Mesenchymal stem cell (in vitro differentiated cells and primary cell): ENCODE measurements at places on chromosomes 13 and 19.

DNA sequence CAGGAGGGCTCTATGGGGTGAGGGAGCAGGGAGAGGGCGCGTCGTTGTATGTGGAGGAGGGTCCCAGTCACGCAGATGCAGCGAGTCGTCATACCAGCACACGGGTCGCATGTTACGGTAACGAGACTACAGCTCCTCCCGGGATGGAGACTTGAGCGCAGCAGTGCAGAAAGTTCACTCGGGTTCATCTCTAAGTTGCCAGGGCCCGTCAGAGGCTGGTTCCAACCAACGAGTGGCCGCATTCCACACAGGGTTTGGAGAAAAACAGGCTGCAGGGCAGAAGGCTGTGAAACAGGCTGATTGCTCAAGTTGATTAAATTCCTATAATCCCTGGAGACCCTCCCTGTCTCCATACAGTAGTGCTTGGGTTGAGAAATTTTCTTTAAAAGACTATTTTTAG lies 21.9 kb upstream of the TTYH1 start:
- no peak for DNase-seq

- DNase-seq = peak; percentile 36
Observed at GRCh38 chr13:76707360-76707759, 178.8 kb downstream of the KCTD12 start.

GRCh38 chr13:23750383-23751121 lies 138.6 kb downstream of the MIPEP start:
- DNase-seq = peak; percentile 30

DNA sequence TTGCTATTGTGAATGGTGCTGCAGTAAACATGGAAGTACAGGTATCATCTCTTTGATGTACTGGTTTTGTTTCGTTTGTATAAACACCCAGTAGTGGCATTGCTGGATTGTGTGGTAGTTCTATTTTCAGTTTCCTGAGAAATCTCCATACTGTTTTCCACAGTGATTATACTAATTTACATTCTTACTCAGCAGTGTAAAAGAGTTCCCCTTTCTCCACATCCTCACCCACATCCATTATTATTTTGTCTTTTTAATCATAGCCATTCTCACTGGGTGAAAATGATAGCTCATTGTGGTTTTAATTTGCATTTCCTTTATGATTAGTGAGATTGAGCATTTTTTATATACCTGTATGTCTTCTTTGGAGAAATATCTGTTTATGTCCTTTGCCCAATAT lies 62.3 kb upstream of the PARP4 start:
- no peak for DNase-seq

- no peak for DNase-seq
Observed at GRCh38 chr13:112779856-112780604, 90.2 kb downstream of the ATP11A start.

DNA sequence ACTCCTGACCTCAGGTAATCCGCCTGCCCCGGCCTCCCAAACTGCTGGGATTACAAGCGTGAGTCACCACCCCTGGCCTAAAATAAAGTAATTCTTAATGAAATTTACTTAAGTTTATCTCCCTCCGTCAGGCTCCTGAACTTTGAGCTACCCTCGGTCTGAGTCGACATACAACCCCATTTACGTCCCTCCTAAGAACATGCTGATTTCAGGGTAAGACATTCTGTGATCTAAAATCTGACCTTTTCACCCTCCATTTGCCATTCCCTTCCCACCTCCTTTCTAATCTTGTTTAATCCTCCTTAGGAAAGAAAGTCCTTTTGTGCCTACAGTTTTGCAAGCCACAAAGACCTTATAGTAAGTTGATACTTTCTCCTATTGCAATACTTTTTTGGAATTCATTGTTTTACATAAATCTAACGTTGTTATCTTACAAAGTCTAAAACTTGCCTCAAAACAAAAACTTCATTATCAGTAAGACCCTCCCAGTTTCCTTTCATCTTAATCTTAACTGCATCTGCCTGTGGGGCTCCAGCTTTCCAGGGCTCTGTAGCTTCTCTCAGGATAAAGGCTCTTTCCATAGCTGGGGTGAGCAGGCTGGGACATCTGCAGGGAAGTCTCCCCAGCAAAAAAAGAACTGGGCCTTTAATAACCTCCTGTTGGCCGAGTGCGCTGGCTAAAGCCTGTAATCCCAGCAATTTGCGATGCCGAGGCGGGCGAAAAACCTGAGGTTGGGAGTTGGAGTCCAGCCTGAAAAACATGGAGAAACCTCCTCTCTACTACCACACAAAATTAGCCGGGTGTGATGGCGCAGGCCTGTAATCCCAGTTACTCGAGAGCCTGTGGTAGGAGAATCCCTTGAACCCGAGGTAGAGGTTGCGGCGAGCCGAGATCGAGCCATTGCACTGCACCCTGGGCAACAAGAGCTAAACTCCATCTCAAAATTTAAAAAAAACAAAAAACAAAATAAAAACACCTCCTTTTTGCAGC lies 143.1 kb downstream of the ZNF737 start:
- peak; percentile 3 for DNase-seq

DNA sequence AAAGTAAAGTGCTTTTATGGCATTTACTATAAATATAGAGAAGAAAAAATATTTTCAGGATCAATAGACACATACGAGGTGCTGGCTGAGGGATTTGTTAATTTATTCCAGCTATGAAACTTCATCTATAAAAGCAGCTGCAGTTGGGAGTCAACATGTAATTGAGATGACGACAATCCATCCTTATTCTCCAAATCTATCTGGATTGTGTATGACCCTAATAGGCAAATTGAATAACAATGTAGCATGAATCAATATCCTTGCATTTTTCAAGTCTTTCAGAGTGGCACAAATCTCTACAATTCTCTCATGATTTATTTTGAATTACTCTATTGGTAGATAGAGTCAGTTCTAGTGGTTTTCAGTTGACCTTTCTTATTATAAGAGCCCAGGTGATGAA lies 1296.5 kb upstream of the SPRY2 start:
- DNase-seq = no peak

DNA sequence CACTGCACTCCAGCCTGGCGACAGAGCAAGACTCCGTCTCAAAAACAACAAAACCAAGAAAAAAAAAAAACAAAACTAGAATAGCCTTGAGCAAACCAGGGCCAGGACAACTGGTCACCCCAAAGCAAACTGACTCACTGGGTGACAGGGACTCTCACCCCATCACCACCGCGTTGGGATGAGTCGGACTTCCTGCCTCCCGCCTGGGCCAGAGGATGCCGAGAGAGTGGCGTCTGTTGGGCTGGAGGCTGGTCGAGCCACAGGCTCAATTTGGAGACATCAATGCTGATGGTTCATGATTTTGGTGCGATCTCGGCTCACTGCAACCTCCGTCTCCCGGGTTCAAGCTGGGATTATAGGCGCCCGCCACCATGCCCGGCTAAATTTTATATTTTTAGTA lies 11.6 kb downstream of the TMPRSS9 start:
- DNase-seq = peak; percentile 34

DNA sequence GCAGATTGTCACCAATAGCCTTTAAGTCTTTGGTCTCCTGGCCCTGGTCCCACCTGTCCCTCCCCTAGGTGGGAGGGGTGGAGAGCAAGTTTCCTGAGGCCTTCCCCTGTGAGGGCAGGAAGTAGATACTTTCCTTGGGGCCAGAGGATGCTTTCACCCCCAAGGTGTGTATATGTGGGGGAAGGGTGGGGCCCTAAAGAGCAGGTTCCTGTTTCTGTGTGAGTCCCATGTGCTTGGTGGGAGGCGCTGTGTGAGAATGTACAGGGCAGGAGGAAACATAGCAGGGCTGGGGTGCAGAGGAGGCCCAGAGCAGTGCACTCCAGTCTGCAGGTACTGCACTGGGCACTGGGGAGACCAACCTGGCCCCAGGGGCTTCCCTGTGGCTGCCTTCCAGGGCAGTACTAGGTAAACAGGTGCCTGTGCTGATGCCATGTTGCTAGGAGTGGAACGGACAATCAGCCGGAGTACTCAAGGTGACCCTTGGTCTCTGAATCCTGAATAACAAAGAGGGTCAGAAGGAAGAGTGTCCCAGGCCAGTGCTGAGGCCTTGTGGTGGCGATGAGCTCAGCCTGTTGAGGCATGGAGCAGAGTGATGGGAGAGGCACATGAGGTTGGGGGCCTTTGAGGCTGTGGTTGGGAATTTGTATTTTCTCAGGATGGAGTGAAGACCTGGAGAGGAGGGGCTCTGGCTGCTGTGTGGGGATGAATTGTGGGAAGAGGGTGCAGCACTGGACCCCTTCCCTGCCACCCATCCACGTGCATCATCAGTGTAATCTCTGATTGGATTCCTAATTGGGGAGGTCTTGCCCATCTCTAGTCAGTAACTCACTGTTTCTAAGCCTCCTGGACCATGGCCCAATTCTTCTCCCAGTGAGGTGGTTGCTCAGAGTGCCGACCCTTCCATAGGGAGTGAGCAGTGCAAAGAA lies 5.1 kb downstream of the EGLN2 start:
- DNase-seq = no peak

DNA sequence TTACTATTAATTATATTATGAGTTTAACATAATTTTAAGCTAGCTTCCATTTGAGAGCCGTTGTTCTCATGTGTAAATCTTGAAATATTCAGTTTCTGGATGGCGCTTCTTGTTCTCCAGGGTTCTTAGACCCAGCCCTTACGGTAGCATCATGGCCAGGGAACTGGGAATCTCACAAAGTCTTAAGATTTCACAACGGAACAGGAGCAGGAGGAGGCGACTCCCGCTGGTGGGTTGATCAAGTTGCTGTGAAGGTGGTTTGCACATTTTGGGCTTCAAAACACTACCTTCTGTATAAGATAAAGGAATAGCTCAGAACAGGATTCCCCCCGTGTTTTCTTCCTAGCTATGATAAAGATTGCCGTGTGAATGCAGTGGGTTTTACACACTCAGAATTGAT lies 2.8 kb downstream of the NAXD start:
- DNase-seq = peak; percentile 21

DNA sequence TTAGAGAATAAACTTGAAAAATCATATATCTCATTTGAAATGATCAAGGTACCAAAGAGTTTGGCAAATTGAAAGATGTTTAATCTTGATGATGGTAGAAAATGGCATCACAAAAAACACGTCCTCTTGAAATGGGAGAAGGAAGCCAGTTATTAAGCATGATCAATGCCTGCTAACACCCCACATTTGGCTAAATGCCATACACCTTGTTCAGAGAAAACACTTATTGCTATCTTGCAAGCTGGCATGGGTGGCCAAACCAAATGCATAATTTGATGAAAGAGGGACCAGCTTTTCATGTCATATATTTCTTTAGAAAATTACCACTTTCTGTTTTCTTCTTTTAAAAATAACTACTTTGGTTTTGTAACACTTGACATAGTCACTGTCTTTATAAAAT lies 141.3 kb downstream of the ZAR1L start:
- no peak for DNase-seq

GRCh38 chr13:25037057-25037813 lies 58.7 kb upstream of the PABPC3 start:
- DNase-seq = peak; percentile 65

DNA sequence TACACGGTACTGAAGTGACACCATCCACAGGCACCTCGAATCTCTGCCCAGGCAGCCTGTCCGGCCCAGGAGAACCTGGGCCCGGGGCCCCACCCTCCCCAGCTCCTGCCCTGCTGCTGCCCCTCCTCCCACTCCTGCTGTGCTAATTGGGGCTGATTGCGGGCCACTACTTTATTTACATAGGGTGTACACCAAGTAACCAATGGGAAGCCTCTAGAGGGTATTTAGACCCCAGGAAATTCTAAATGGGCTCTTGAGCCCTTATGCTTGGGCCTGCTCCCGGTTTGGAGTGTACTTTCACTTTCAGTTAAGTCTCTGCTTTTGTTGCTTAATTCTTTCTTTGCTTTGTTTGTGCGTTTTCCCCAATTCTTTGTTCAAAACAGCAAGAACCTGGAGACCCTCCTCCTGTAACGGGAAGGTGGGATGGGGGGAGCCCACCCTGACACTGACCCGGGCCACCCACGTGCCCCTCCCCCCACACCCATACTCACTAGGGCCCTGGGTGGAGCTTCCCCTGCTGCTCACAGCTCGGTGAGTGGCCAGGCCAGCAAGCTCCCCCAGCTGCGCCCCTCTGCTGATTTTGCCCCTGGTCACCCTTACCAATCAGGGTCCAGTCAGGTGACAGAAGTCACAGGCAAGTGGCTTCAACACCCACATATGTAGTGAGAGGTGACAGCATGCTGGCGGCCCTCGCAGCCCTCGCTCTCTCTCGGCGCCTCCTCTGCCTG lies 9.4 kb downstream of the SCGB2B2 start:
- peak; percentile 23 for DNase-seq

GRCh38 chr13:24911133-24911908 lies 147.4 kb downstream of the RNF17 start:
- peak; percentile 72 for DNase-seq

- peak; percentile 28 for DNase-seq
Observed at GRCh38 chr19:42529248-42529764, 1.0 kb upstream of the CEACAM1 start.

- no peak for DNase-seq
Observed at GRCh38 chr13:25210842-25211569, 38.9 kb upstream of the AMER2 start.
